ENCODE measurements at places on chromosomes 4 and X. TPM values are rescaled to one million over a fixed set of nuclear protein-coding genes. Genes with fewer than 3 reads are reported as not detected.
A peak's percentile ranks its signal among the peaks of the same experiment; 100 is the strongest.

DNA sequence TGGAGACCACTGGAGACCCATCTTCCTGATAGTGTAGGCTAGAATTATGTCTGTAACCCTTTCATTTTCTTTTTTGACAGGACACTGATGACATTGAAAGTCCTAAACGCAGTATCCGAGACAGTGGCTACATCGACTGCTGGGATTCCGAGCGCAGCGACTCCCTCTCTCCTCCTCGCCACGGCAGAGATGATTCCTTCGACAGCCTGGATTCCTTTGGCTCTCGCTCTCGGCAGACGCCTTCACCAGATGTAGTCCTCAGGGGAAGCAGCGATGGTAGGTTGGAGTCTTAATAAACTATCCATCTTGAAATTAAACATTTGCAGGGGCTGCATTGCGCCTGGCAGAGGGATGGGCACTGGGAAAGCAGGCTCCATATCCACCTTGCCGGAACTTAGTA lies 75.4 kb downstream of the LIMCH1 start:
- no peak for DNase-seq

DNA sequence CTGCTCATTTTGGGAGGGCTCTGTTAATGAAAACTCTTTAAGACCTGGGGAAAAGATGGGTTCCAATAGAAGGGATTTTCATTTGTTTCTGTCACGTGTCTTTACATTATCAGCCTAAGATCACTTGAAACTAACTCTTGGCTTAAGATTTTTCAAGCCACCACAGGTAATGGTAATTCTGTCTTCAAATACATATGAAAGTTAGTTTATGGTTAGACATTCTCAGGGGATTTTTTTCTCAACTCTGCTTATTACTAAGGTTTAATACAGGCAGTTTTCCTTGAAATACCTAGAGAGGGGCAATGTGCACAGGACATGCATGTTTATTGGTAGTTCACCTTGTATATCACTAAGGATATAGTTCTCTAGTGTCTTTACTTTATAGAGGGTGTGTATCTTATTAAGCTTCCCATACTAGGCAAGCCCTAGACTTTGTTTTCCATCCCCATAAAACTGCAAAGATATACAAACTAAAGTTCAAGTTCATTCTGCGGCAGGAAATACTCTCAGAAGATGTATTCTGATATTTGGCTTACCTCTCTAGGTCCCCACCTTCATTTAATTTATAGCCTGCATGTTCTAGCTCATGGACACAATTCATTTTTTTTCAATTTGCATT lies 38.2 kb upstream of the MYOZ2 start:
- no peak for DNase-seq

- no peak for DNase-seq
Measured at GRCh38 chrX:107477406-107477805, 28.0 kb downstream of the FRMPD3 start.

EDA2R gene
- total RNA-seq: 4.8 TPM

- DNase-seq: no peak
Measured at GRCh38 chrX:72735561-72735960, 21.5 kb upstream of the PHKA1 start.

ADAM29 gene
- total RNA-seq: 1.2 TPM

DNA sequence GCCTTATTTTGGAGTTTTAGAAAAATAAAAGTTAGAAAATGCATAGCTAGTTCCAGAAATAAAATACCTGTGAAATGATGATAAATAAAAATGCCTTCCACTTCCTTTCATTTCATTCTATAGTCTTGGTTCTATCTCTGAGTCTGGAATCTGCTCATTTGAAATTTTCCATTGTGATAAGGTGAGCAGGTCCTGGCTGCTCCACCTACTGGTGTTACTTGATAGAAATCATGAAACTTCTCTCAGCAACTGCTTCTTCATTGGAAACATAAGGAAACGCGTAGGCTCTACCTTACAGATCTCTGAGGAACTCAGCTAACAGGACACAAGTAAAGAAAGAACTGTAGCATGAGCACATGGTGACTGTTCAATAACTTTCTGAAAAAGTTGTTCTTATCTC lies 141.8 kb downstream of the DCHS2 start:
- peak; percentile 3 for DNase-seq

SOX3 gene
- not detected for total RNA-seq

SCML2 gene
- total RNA-seq: 28.2 TPM

GRCh38 chrX:31319586-31319985 lies 247.7 kb upstream of the FTHL17 start:
- DNase-seq: no peak

DNA sequence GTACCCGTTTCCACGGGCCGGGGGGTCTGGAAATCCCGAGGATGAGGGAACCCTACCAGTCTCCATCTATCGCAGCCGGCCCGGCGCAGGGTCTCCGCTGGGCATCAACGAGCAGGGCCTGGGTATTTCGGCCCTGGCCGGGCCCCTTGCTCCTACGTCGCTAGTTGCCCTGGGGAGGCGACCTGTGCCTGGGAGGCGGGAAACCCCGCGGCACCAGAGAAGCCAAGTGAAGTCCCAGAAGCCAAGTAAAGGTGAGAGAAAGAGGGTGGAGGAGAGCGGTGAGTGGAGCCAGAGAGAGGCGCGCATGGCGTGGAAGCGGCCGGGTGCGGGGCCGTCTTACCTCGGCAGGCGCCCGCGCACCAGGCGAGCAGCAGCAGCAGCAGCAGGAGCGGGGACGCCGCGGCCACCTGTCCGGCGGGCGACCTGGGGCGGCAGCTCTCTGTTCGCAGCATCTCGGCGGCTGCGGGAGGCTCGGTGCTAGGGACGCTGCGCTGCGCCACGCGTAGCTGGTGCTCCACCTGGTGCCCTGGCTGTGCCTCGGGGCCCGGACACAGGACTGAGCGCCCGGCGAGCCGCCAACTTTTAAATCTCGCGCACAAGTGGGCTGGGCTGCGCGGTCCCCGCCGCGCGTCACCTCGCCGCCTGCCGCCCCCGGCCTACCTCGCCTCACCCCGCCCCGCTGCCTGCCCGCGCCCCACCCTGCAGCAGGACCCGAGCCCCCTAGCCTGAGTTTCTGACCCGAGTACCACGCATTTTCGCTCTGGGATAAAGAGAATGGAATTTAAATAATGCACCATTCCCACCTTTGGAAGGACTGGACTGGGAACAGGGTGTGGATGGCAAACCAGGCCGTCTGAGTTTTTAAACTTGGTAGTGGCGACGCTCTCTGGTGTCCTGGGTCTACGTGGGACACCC lies at the start of gene NMU:
Gene NMU, minus strand, starts transcription at position 558 of the 915 bp plus-strand sequence. Its CDS starts 106 bp downstream, at position 452.
- no peak for DNase-seq

- no peak for DNase-seq
Measured at GRCh38 chr4:131348263-131348662, 1800.8 kb upstream of the PCDH10 start.

DNA sequence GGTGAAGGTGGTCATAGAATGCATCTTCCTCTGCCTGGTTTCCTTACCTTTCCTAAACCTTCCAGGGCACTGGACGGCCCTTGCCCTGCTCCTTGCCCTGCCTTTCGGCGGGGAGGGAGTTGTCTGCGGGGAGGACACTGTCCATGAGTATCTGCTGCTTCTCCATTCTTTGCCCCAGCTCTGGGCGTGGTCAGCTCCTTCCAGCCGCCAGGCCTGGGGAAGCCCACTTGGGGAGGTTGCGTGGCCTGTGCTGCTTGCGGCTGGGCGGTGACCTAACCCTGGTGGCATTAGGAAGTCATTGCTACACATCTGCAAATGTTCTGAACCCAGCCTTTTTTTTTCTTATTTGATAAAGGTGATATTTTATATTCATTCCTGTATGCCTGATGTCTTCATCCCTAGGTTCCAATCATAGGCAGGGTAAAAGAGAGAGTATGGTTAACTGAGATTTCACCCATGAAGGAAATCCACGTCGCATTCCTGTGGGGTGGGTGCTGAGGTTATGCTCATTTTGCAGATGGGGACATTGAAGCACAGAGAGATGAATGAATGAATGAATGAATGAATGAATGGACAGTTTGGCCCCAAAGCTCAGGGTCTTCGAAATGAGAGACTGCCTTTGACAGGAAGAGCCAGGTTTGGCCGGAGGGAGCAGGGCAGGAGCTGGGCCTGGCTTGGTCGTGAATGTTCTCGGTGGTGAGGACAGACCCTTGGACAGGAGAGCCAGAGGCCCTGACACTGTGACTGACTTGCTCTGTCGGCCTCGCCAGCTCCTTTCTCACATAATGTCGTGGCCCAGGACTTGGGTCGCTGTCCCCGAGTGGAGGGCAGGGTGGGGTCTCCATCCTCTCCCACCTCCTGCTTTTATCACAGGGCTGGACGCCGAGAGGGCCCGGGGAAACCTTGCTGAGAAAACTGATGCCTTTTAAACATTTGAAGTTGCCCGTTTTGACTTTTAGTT lies 57.8 kb upstream of the GPR78 start:
- no peak for DNase-seq

GATA1 gene
- not detected for total RNA-seq

GRCh38 chr4:37627263-37627662 lies 58.9 kb downstream of the RELL1 start:
- DNase-seq: no peak

PSAPL1 gene
- total RNA-seq: not detected

DNA sequence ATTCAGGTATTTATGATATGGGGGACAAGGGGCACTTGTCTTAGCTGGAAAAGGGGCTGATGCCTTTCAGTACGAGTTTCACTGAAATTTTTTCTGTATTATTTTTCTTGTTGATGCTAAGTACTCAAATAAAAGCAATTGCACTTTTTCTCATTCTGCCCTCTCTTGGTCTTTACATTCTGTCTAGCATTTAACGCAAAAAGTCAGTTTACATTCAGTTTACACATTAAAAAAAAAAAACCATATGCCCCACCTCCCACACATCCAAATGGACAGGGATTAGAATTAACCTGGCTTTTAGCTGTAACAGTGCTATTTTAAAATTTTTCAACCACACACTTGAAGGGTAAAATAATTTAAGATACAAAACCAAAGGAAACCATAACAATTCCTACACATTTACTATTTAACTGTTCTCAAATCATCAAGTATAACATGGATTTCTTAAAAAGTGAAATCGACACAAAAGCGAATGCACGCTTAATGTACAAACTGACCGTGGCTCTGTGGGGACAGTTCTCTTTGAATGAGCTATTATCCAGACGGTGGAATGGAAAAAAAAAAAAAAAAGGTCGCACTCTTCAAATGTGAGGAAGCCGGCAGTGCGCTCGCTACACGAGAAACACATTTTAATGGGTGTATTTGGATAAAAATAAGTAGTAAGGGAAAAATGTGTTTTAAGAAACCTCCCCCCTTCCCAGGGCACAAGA lies 1.4 kb downstream of the AMMECR1 start:
- DNase-seq: no peak

- DNase-seq: no peak
Measured at GRCh38 chr4:38085751-38086150, 125.6 kb downstream of the PTTG2 start.

GRCh38 chr4:73541251-73541650 lies 59.7 kb downstream of the AFM start:
- DNase-seq: no peak

DNA sequence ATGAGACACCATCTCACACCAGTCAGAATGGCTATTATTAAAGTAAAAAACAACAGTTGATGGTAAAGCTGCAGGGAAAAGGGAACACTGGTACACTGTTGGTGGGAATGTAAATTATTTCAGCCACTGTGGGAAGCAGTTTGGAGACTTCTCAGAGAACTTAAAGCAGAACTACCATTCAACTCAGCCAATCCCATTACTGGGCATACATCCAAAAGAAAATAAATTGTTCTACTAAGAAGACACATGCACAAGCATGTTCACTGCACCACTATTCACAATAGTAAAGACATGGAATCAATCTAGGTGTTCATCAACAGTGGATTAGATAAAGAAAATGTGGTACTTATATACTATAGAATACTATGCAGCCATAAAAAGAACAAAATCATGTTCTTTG lies 135.0 kb downstream of the REELD1 start:
- no peak for DNase-seq

- DNase-seq: no peak
Measured at GRCh38 chr4:95118497-95118896, 360.7 kb downstream of the BMPR1B start.

- DNase-seq: no peak
Measured at GRCh38 chr4:147596981-147597380, 20.2 kb upstream of the TMEM184C start.

DNA sequence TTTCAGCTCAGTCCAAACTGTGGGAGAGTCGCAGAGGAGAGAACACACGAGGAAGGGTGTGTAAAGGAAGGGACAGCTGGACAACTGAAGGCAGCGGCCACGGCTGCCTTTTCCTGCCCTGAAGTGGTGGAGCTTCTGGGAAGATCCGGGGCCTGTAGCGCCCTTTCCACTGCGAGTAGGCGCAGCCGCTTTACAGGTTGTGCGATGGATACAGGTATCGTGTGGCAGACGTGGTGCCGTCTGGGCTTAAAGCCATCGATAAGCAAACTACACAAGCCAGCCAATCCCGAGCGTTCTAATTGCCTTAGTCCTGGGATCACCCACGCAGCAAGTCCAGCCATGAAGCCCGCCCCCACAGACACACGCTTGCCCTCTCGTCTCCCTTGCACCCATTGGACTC lies 15.4 kb downstream of the NKX6-1 start:
- DNase-seq: no peak

DNA sequence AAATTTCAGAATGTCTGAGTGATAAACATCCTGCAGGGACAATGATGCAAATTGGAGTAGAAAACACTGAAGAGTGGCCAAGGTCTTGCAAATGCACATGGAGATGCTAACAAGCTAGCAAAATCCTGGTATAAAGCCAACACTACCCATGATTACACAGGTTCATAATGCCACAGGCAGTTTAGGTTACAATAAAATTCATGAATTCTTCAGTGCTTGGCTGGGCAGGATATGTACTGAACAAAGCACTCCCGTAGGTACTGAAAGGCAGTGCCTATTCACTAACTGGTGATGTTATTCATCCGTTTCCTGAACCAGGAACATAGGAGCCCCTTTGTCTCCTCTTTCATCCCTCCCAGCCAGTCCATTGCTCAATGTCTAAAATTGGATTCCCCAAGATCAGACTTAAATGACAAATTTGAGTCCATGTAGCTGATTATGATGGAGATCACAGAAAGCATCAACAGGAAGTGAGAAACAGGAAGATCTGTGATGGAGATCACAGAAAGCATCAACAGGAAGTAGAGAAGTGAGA lies 244.5 kb downstream of the DMD start:
- peak; percentile 29 for DNase-seq

DNA sequence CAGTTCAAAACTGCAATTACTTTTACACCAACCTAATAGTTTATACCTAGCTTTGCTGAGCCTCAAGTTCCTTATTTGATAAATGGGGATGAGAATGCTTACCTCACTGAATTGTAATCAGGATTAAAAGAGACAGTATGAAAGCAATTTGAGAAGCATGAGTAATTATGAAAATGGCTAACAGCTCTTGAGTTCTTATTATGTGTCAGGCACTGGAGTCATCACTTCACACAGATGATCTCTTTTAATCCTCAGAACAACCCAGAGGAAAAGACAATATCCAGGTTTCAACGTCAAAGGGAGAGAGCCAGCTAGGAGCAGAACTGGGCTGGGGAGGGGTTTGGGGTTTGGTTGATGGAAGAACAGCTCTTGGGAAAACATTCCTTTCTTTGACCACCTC lies 221.0 kb upstream of the NWD2 start:
- DNase-seq: no peak
